ENCODE measurements at places on chromosomes 12 and 14.
A peak's percentile ranks its signal among the peaks of the same experiment; 100 is the strongest.

GRCh38 chr14:102831163-102831804, 54.0 kb downstream of the TRAF3 start:
- no peak for DNase-seq

GRCh38 chr12:115960868-115961802, 316.4 kb downstream of the MED13L start:
- DNase-seq, result no peak

DNA sequence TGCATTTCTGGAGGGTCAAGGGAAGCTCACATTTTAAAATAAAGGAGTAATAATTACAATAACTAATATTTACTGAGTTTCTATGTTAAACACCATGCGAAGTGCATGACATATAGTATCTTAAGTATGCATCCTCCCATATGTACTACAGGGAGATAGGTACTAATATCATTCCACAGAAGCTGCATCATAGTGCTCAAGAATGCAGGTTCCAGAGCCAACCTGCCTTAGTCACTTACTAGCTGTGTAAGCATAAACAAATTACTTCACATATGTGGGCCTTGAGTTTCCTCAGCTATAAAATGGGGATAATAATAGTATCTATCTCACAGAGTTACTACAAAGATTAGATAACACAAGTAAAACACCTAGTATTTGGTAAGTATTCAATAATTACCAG, 18.3 kb downstream of the ARMH4 start:
- no peak for DNase-seq

GRCh38 chr12:100382338-100382737, 25.5 kb downstream of the SLC17A8 start:
- DNase-seq, result no peak

DNA sequence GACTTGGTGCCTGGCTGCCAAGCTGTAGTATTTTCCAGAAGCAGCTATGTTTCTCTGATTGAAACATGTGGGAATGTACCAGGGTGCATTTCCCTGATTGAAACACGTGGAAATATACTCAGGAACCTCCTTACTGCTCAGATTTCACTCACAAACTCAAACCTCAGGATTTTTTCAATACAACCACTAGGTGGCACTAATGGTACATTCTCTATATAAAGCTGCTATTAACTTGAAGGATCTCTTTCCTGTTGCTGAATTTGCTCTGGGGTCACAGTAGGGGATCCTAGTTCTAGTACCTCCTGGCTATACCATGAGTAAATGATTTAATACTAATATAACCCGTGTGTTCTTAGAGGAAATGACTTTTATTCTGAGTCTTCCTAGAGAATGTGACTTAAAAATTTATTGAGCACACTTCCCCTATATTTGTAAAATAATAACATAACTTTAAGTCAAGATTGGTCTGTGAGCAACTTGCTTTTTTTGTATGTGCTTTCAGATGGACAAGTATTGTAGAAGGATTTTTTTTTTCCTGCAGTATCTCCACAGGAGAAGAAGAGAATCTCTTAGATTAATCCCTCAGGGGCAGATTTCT, 173.8 kb upstream of the MIS18BP1 start:
- peak; percentile 10 for DNase-seq

- DNase-seq, result no peak
Measured at GRCh38 chr12:66041651-66042363, 88.7 kb downstream of the LLPH start.

GRCh38 chr14:99387880-99388279, 92.8 kb downstream of the SETD3 start:
- no peak for DNase-seq

DNA sequence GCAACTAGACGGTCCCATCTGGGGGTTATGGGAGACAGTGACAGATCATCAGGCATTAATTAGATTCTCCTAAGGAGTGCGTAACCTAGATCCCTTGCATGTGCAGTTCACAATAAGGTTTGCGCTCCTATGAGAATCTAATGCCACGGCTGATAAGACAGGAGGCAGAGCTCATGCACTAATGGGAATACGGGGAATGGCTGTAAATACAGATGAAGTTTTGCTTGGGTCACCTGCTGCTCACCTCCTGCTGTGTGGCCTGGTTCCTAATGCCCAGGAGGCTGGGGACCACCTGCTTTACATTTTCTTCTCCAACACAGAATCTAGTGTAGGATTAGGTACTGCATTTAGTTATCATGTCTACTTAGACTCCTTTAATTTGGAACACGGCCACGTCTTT, 49.7 kb upstream of the SAV1 start:
- no peak for DNase-seq

- no peak for DNase-seq
Measured at GRCh38 chr12:26046203-26046602, 78.6 kb downstream of the BHLHE41 start.

DNA sequence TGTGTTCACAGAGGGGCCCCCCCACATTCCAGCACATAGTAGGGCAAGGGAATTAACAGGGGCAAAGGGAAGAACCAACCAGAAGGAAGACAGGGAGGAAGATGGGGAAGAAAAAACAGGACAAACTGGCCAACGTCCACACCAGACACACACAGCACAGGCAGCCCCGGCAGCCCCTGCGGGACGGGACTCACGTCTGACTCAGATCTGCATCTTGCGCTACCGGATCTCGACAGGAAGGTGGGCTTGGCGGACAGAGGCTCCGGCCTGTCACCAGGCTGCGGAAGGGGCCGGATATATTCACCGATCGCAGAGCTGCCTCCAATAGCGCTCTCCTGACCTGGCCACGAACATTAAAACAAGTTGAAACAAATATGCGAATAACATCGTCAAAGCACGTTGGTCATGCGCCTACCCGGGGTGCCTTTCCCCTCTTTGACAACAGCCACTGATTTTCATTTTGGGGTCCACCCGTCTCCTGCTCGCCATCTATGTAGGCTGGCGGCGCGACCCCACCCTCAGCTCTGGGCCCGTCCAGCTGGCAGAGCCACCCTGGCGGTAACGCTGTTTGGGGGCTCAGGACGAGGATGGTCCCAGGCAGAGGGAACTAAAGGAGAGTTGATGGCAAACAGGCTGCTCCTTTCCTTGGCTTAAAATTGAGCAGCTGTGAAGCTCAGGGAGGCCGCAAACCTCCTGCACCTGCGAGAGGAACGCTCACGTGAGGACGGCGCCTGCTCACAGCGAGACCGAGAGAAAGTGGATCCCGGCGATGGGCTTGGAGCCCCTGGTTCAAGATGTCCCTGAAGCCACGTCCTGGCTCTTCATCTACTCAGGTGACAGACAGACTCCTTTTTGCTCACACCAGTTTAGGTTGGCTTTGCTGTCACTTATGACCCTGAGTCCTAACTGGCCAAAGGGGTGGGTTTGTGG, 113.6 kb downstream of the PIWIL1 start:
- no peak for DNase-seq

GRCh38 chr14:102523569-102524450, 14.2 kb upstream of the ANKRD9 start:
- no peak for DNase-seq

DNA sequence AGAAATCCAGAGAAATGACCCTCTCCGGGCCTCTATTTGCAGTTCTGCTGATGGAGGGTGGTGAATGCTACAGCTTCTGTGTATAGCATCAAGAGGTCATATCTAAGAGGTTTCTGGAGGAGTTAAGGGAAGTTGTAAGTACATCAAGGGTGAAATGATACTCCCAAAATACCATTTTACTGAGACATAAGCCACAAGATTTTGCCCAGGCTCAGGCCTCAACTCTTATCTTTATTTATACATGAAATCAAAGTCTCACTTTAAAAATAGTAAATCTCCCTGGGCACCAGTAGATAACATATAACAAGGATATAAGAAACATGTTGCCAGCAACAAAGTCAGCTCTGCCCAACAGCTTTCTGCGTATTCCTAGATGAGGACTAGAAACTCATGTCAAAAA, 40.4 kb downstream of the NIN start:
- no peak for DNase-seq

DNA sequence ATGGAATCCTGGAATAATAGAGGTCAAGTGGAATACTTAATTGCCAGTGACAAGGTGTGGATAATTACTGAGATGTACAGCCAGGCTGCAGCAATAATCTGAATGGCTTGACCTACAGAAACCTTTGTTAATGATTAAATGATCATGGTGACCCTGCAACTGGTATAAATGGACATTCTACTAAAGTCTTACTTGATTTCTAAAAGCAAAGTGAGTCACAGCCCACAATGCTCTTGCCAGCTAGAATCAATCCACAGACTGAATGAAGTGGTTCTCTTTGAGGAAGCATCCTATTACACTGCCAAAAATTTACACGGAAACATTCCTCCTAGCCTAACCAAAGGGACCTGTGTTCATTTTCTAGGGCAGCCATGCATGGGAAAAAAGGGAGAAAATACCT, 518.5 kb downstream of the SOX5 start:
- no peak for DNase-seq

DNA sequence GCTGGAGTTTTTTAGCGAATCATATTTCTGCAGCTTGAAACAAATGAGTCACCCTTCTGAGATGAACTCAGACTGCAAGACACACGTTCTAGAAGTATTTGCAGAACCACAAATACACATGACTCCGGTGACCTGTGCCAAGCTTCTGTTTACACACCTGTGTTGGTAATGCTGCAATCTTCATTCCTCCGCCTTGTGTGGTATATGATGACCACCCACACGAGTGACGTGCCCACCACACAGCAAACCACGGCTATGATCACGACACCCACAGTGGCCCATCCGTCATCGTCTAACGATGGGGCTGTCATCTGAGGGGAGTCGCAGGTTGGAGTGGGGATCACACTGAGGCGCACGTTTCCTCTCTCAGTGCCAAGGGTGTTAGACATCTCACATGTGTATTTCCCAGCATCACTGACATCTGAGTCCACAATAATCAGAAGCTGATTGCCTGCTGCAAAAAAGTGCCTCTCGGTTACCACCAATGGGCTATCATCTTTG, 43.0 kb downstream of the LRIG3 start:
- no peak for DNase-seq

DNA sequence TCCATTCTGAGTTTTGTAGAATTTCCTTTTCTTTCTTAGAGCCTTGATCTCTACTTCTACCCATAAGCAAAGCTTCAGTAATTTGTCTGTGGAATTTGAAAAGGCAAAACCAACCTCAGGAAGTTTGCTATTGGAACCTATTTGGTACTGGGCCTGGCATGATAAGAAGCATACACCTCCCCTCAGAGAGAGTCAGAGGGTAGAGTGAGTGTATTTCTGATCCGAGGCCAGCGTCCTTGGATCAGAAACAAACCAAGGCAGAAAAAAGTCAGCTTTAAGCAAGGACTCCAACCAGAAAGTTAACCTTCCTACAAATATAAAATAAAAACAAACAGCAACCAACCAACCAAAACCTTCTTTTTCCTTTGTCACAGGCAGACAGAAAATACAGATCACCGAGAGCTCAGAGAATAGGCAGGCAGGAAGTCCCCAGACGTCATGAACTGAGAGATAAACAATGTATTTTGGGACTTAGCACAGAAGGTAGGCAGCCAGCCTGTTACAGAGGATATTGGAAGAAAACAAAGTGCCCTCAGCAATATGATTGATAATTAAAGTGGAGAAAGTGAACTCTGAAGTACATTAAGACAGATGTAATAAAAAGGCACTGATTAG, 141.5 kb downstream of the NEDD1 start:
- no peak for DNase-seq

DNA sequence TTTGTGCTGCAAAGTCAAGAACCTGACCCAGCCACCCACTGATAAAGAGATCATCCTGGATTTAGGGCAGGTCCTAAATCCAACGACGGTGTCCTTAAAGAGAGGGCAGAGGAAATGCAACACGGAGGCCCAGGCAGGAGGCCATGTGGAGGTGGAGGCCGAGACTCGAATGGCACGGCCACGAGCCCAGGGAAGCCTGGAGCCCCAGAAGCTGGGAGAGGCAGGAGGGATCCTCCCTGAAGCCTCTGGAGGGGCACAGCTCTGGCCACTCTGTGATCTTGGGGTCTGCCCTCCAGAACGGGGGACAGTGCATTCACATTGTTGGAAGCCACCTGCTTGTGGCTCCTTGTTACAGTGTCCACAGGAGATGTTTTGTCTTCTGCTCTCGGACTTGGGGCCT, 63.0 kb downstream of the GALNT9 start:
- DNase-seq, result no peak

- no peak for DNase-seq
Measured at GRCh38 chr12:62724947-62725451, 210.0 kb downstream of the PPM1H start.

DNA sequence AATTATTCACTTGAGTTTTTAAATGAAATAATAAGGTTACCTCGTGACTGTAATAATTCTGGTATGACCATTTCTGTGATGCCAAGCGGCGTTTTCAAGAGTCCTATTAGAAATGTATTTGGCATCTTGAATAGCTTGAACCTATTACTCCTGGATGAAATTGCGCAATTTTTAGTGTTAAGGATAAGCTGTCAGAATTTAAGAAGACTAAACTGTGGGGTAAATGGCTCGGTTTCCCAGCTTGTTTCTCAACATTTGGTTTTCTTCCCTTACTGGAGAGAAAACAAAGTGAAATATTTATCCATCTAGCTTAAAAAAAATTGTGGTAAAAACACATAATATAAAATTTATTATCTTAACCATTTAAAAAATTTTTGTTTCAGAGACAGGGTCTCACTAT, 26.8 kb downstream of the PCNX1 start:
- DNase-seq, result no peak

- no peak for DNase-seq
Measured at GRCh38 chr12:82930301-82930700, 243.6 kb downstream of the TMTC2 start.

- DNase-seq, result no peak
Measured at GRCh38 chr12:77042833-77043232, 22.5 kb downstream of the E2F7 start.

GRCh38 chr12:123270214-123271000, 1.2 kb downstream of the CDK2AP1 start:
- peak; percentile 57 for DNase-seq

GRCh38 chr12:40692765-40693206, 547 bp downstream of the CNTN1 start:
- DNase-seq, result peak; percentile 66

- DNase-seq, result no peak
Measured at GRCh38 chr14:100891051-100891450, 12.5 kb downstream of the RTL1 start.

DNA sequence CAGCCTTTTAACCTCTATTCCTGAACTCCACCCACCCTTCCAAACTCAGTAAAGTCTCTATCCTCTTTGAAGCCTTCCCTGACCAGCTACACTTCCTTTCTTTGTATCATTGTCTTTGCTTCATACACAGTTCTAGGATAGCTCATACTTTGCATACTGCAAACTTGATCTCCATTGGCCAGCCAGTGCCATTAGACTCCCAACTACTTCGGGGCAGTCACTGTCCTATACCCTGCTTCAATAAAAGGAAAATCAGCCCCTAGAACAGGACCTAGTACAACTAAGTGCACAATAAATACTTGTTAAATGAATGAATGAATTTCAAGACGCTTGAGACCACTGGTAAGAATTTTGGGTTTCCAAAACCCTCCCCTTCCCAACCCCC, 521 bp upstream of the PIP4K2C start:
- DNase-seq, result no peak

GRCh38 chr14:61568572-61569011, 126.7 kb upstream of the HIF1A start:
- DNase-seq, result no peak

All from SK-N-SH (cell line).